Effector CD4-positive, alpha-beta T cell (primary cell): ENCODE measurements at places on chromosomes 2 and 18.

DNA sequence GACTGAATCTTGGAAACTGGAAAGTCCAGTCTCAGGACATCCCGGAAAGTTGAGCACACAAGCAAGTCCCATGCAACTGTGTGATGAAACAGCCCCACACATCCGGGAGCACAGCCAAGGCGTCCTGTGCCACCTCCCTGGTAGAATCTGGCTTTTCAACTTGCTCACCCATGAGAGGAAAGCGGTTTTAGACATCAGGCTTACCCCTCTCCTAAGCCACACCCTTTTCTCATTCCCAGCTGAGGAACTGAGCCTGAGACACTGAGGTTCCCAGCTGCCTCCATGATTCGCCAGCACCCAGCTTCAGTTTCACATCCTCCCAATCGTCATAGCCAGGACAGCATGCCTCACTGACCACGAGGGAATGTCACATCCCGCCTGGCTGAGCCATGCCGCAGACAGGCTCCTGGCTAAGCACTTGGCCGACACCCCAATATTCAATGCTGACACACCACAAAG, 60.3 kb downstream of the STEAP3 start:
- DNase-seq, result no peak

DNA sequence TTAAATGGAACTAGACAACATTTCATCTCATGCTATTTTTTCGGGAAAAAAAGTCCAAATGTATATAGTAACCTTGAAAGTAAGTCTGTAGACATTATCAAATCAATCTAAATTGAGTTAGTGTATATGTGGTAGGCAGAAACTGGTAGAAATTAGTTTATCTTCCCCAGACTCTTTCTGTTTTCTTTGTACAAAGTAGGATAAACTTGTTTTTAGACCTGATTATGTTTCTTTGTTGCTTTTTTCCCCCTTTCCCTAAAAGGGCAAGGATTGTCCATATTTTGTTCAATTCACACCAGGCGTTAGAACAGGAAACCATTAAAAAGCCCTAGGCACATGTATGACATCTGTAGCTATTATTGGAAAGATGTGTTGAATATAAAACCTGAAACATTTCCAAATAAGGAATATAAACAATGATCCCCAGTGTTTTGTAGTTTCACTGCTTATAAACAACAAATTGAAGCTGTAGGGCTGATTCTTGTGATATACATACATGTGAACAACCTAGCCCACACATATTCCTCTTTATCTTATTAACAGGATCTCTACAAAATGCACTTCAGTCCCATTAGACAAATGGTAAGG, 528.3 kb downstream of the PARD3B start:
- DNase-seq, result no peak

- DNase-seq, result no peak
Observed at GRCh38 chr2:161204846-161205245, 44.6 kb downstream of the TANK start.

- DNase-seq, result no peak
Observed at GRCh38 chr2:241300000-241300399, 15.5 kb downstream of the HDLBP start.

DNA sequence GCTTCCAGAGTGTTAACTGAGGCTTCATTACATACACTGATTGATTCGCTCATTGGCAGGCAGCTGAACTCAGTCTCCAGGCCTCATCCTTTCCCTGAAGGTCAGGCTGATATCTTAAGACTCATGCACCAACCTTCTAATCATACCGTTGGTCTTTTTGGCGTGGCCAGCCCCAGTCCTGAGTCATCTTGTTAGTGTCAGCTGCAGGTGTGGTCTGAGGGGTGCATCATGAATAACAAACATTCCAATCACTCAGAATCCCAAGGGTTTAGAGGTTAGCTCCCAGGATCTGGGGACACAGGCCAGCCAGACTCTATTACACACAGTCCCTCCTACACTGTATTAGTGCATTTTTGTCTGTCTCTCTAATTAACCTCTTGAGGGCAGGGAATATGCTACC, 271.5 kb downstream of the HRH4 start:
- DNase-seq, result no peak

- no peak for DNase-seq
Observed at GRCh38 chr2:32711219-32711618, 83.4 kb downstream of the TTC27 start.
